ENCODE measurements at places on chromosomes 7 and 10.

DNA sequence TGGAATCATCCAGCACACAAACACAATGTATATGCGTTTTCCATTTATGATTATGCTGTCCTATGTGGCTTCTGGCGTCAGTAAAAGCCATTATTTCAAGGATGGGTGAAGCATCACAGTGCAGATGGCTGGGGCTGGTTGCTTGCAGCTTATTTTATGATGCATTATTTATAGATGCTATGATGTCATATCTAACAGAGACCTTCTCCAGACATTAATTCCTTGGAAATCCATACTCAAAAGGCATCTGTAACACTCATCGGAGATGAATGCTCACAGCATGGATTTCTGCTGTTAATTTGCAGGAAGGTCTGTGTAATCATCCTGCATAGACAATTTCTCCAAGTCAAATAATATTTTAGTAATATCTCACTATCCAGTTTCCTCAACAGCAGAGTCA is 7.2 kb downstream of the RGS10 start:
- DNase-seq = peak; percentile 79

GRCh38 chr7:67781841-67782240 is 785.2 kb downstream of the TYW1 start:
- DNase-seq = no peak

GRCh38 chr10:113202011-113202410 is 252.0 kb downstream of the TCF7L2 start:
- DNase-seq = no peak

- peak; percentile 96 for DNase-seq
Measured at GRCh38 chr7:43164757-43165156, 52.3 kb downstream of the HECW1 start.

DNA sequence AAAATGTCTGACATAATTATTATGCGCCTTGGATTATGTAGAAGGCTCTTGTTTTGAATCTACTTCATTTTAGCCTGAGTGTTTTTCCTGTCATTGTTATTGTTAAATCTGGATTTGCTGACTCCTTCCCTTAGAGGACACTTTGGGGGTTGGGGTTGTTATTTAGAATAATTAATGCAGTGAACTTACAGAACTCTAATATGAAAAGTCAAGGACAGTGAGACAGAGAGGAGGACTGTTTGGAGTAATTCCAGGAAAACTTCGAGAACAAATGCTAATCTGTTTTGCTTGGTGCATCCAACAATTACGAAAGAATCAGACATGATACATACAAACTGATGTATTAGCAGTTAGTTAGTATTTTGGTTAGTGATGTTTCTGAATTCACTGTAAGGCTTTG is 146.1 kb downstream of the ABCA13 start:
- no peak for DNase-seq

DNA sequence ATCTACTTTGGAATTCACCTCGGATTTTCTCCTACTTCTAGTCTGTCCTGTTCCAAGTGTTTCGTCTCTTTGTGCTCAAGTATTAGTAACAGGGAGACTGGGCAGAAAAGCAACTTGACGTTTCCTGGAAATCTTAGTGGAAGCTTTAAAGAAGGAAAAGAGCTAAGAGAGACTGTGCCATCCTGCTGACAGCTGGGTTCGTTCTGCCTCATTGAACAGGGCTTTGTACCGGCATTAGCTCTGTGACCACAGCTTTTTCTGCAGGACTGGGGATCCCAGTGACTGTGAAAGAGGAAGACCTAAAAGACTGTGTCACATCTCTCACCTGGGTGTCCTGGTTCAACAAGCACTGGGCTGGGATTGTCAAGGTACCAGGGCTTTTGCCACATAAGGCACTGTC is 70.8 kb upstream of the CDCA7L start:
- DNase-seq = no peak

- DNase-seq = peak; percentile 43
Measured at GRCh38 chr7:43516581-43517342, 66.1 kb upstream of the STK17A start.

DNA sequence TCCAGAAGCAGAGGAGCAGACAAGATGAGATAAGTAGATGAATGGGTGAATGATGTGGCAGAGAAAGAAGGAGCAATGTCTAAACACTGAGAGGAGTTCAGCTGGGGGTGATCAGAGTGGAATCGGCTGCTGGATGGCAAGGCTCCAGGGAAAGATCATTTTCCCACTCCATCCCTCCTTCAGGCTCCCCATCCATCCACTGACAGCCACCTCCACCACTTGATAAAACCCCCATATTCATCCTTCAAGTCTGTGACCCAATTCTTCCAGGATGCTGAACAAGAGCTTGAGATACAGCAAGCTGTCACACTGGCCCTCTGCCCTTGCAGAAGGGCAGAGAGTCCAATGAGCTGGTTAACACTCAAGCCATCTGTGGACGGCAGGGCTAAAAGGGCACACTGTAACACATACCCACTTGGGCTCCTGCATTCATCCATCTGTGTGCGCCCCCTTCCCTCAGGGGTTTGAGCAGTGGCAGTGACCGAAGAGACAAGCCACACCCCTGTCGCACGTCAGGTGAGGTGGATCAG is 30.8 kb upstream of the CACNB2 start:
- DNase-seq = no peak

GRCh38 chr10:124003481-124003870 is 89.9 kb downstream of the CHST15 start:
- no peak for DNase-seq

DNA sequence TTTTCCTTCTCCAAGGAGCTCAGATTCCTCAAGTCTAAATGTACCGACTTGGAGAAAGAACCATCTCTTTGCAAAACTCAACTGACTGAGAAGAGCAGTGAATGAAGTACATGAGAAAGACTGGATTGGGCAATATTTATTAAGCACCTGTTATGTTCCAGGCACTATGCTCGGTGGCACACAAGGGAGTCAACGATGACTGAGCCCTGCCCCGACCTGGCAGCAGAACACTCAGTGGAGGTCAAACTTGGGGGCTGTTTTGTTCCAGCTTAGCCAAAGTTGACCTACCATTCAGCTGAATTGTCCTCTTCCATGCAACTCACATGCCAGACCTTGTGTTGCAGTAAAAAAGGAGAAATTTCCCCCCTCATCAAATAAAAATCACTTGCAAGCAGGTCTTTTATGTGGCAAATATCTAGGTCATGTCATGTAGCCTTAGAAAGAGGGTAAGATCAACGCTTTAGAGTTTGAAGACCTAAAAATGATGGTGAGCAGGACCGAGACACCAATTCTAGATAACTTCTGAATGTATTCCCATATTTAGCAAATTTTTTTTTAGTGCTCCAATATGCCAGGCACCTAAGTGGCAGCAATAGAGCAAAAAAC is 14.3 kb upstream of the XPNPEP1 start:
- DNase-seq = no peak

GRCh38 chr7:128240696-128241386 is at the start of gene LEP:
Gene LEP, plus strand, starts transcription at chr7:128241278. Its CDS starts 10,741 bp downstream, at chr7:128252019.
- no peak for DNase-seq

DNA sequence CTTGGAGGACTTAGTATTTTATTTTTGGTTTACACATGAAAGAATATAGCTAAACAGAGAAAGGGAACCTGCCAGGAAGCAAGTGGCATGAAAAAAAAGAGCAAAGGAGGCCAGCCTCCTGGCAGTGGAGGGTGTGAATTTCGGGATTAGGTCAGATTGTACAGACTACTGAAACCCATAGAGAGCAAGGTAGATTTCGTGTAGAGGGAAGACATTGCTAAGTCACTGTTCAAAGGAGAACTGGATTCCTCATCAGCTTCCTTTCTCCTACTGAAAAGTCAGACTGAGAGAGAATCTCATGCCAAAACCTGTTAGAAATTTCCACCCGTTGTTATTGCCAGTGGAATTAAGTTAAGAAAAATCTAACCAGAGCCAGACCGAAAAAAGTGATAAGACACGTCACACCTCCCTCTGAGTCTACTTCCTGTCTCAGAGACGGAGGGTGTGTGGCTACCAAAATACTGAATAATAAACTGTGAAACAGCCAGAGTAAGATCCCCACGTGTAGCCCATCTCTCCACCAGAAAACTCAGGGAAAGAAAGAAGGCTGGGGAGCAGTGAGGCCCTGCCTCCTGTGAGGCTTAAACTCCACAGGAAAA is 118.8 kb downstream of the SKIDA1 start:
- peak; percentile 65 for DNase-seq

DNA sequence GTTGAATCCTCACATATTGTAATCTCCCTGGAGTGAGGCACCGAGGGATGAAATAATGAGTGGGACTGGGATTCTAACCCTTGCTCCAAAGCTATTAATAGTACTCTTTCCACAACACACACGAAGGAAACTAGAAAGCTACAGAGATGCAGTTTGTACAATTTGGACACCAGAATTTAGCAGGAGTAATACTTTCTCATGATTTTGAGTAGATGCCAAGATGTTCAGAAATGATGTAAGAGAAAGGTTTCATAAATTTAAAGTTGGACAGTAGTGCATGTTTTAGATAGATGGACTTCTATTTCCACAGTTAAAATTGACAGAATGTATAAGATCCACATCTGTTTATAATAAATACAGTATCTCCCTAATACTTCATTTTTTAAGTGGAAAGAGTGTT is 46.5 kb downstream of the PRR15 start:
- peak; percentile 46 for DNase-seq

GRCh38 chr10:4283846-4284610 is 499.0 kb upstream of the KLF6 start:
- peak; percentile 91 for DNase-seq

DNA sequence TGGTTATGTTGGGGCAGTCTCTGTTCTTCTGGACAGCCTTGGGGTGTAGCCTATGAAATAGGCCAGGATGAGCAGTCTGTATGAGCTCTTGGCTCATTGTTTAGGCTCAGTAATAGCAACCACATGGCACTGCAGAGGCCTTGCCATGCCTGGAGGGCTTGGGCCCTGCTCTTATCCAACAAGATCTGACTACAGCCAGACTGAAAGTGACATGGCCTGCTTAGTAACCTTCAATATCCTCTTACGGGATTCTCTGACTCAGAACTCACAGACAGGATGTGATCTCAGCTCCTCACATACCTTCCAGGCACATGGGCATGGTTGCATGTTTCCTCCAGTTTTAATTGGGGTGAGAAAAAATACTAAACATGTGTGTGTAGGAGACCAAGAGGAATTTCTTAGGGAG is 289.3 kb downstream of the PTEN start:
- peak; percentile 96 for DNase-seq

GRCh38 chr10:72834183-72834825 is 59.2 kb upstream of the OIT3 start:
- peak; percentile 72 for DNase-seq

DNA sequence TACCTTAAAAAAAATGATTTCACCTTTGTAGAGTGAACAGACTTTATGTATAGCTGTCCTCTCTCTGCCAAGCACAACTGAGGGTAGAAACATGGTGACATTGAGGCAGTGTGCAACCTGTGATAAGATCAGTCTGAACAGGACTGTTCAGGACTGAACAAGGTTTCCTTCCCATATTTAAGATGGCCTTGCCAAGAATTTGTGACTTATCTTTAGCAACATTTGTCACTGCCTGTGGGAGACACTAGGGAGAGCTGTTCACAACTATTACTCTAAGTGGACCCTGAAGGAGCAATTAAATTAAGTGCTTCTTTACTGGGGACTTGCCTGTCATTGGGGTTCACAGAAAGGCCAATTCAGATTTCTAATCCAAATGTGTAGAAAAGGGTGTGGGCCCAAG is 6.7 kb downstream of the OR13A1 start:
- DNase-seq = no peak

DNA sequence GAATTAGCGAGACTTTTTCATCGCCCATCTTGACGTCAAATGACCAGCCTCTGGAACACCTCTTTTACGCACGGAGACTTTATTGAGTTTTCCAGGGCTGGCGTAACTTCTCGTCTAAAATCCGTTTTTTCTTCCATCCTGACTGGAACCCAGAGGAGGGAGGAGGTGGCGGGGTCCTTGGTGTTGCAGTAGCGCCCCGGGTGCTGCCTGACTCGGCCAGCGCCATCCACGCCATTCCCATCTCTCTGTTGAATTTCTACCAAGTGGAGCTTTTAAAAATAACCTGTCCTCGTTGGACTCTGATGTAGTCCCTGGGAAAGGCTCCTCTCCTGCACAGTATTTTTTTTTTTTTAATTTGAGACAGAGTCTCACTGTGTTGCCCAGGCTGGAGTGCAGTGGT is 155.9 kb downstream of the RGS10 start:
- no peak for DNase-seq

- DNase-seq = no peak
Measured at GRCh38 chr7:43618073-43618472, 35.2 kb downstream of the STK17A start.

DNA sequence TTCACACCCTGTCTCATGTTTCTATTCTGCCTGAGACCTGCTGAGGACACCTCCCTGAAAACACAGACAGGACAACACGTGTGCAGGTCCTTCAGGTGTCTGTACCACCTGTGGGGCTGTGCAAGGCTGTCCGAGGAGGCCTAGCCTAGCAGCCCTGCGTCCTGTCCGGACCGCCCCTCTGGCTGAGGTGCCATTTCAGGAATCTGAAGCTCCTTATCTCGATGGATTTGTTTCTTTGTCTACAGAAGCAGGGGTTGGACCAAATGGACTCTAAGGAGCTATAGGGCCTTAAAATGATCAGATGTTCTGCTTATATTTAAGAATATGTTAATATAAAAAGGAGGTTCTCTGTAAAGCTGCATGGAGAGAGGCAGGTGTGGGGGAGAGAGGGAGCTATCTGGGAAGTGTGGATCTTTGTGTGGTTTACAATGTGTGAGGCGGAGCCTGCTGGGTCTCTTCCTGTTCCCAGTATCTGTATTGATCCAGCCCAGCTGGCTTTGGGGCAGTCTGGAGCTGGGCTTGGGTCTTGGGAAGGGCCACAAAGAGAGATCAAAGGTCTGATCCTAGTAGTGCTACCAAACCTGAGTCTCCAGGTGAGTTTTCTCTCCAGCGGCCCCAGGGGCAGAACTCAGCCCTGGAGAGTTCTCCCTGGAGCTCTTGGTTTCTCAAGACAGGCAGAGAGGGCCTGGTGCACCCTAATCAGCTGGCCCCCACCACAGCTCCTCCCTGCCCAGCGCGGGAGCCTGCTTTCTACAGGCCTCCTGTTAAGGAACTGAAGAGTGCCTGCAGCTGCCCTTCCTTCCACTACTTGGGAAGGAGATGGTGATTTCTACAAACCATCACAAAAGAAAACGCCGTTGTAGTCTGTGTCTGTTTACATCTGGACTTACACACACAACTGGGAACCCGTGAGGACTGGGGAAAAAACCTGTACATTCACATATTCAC is 3.4 kb upstream of the MNX1 start:
- no peak for DNase-seq

GRCh38 chr10:18533896-18534295 is 117.5 kb downstream of the NSUN6 start:
- no peak for DNase-seq

DNA sequence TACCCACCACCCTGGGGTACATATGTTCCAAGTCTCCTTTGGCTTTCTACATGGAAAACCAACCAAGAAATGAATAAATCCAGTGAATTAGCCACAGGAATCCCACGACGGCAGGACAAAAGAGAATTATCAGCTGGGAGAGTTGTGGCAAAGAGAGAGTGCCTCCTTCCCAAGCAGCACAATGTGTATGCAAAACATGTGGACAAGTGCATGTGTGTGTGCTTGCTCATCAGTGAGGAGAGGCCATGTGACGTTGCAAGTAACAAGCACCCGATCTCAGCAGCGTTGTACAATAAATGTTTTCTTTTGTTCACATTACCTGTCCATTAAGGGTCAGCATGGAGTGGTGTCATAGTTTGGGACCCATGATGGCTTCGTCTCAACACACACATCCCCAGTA is 50.0 kb upstream of the EMX2 start:
- peak; percentile 21 for DNase-seq

GRCh38 chr10:36373424-36374096 is 731.5 kb upstream of the FZD8 start:
- DNase-seq = no peak

All from fibroblast of skin of scalp (primary cell).